PC-9 (cell line): ENCODE measurements at places on chromosomes 2 and 18.

- DNase-seq, result no peak
Measured at GRCh38 chr2:228549441-228550007, 368.0 kb upstream of the SPHKAP start.

DNA sequence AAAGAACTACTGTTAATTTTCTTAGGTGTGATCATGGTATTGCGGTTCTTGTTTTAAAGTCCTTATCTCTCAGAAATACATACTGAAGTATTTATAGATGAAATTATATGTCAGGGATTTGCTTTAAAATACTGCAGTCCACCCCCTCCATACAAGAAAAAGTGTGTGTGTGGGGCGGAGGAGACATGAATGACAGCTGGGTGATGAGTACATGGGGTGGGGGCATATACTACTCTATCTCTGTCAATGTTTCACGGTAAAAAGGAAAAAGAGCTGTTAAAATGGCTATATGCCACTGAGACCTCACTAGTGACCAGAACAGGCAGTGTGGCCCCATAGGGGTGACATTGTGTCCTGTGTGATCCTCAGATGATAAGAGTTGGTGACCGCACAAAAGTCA lies 54.1 kb downstream of the SPRED2 start:
- DNase-seq, result no peak

GRCh38 chr18:68648191-68648590 lies 66.7 kb downstream of the TMX3 start:
- no peak for DNase-seq

GRCh38 chr2:234991793-234992192 lies 40.0 kb downstream of the SH3BP4 start:
- no peak for DNase-seq

- peak; percentile 41 for DNase-seq
Measured at GRCh38 chr2:46072101-46072820, 224.9 kb upstream of the EPAS1 start.

DNA sequence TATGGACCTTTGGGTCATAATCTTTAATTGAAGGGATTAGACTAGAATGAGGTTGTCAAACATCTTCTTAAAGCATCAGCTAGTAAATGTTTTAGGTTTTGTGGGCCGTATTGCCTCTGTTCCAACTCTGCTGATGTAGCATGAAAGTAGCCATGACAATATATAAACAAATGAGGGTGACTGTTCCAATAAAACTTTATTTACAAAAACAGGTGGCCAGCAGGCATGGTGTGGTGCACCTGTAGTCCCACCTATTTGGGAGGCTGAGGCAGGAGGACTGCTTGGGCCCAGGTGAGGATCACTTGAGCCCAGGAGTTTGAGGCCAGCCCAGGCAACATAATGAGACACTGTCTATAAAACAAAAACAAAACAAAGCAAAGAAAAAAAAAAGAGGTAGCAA lies 18.4 kb downstream of the LIPG start:
- DNase-seq, result no peak

DNA sequence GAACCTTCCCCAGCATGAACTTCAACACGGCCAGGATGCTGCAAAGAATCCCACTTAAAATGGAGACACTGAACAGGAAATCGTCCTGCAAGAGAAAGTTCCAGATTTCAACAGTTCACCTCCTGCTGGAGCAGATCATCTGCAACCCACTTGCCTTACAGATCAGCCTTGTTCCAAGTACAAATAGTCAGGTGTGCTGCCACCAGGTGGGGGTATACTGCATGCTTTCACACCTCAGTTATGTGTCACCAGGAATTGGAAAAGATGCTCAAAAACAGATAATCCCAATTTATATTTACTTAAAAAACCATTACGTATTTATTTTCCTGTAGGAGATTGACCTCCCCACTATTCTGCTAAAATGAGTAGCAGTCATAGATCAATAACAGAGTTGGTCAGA lies 212.3 kb downstream of the MGAT5 start:
- peak; percentile 39 for DNase-seq

GRCh38 chr2:158797963-158798700 lies 3.0 kb downstream of the DAPL1 start:
- no peak for DNase-seq

DNA sequence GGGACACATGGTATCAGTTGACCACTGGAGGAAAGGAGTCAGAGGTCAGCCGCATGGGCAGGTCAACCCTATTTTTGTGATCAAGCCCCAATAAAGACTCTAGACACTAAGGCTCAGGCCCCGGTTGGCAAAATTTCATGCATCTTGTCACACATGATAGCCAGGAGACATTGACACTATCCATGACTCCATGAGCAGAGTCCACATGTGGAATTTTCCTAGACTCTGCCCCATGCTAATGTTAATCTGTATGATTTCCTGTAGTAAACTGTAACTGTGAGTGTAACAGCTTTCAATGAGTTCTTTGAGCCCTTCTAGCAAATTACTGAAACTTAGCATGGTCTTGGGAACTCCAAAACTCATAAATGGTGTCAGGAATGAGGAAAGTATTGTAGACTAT lies 192.3 kb downstream of the PDE11A start:
- no peak for DNase-seq

- no peak for DNase-seq
Measured at GRCh38 chr18:24917767-24918166, 434.2 kb downstream of the ZNF521 start.

GRCh38 chr2:42125841-42126594 lies 43.1 kb upstream of the EML4 start:
- no peak for DNase-seq

- no peak for DNase-seq
Measured at GRCh38 chr18:67926929-67927864, 410.7 kb upstream of the DSEL start.
